ENCODE measurements at places on chromosomes 6 and 20.
A peak's percentile ranks its signal among the peaks of the same experiment; 100 is the strongest.

- peak; percentile 55 for DNase-seq
Measured at GRCh38 chr20:49356676-49357075, 78.8 kb upstream of the ZNFX1 start.

DNA sequence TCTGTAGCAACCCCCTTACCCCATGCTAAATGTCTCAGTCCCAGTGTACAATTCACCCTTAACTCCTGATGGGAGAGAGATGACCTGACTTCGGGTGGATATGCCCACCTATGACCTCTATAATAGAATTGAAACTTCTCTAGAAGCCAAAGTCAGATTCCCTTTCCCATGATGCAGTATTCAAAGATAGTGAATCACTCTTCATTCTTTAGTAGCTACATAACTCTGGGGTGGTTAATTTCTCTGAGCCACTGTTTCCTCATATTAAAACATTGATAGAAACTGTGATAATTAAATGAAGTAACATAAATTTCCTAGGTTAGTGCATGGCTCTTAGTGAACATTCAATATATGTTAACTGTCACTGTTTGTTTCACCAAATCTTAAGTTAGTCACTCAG, 500.4 kb downstream of the COL12A1 start:
- DNase-seq = no peak

DNA sequence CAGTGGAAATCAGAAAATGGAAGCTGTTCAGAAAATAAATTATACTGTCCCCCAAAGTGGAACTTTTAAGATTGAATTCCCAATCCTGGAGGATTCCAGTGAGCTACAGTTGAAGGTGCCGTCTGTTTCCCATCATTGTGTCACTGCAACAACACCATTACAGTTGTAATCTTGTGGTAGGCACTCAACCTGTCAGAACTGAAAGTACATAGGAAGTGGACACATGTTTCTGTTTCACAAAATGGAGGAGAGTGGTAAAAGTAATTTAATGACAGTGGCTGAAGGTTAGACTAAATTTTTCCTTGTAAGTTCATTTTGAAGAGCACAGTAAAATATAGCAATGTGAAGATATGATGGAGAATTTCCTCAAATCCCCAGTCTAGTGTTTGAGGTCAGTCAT, 70.0 kb downstream of the CD109 start:
- DNase-seq = no peak

DNA sequence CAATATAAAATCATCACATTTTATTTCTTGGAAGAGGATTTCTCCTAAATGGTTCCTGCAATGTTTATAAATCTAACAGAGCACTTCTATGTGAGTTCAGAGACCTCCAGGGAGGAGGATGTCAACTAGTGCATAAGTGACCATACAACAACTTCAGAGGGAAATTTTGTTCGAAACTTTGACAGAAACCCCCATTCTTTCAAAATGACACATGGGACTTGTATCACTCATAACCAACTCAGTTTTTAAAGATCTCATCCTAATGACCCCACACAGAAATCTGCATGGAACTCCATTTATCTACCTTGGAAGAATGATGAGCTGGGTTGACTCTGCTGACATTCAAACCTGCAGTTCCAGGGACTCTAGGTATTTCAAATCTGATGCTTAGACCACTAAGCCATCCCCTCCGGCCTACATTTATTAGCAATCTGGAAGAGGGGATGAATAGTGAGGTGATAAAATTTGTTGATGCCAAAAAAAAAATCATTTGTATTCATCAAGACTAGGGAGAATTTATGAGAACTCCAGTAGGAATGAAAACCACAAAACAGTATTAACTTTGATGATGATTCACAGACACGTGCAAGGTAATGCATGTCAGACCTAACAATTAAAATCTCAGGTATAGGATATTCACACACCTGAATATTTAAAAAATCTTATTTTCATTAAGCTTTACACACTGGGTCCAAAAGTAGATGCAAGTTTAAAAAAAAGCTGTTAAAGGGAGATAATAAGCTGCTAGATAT, 153.0 kb downstream of the REV3L start:
- no peak for DNase-seq

DNA sequence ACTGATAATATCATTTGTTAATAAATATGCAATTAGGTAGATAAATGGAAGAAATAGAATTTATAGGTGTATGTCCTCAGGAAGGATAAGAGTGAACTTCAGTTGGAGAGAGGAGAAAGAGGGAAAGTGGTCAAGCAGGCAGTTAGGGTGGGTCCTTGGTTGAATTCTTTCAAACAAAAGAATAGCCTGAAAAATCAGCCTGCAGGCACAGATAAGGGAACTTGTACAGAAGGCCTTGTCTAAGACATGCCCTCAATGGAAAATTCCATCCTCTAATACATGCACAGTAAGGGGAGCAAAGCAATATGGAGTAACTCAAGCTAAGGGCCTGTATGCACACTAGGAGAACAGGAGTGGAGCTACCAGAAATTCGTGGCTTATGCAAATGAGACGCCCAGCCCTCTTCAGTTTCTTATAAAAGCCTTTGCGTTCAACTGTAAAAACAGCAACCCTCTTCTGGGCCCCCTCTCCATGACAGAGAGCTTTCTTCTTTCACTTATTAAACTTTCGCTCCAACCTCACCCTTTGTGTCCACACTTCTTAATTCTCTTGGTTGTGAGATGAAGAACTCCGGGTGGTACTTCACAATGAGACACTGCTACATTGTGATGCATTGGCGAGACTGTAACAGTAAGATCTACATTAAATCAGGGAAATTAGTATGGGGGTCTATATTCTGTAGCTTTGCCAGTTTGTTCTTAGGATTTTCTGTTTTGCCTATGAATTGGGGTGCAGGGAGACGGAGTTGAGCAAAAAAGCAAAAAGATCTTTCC, 147.0 kb downstream of the HS3ST5 start:
- no peak for DNase-seq

- no peak for DNase-seq
Measured at GRCh38 chr6:107695061-107695720, 128.9 kb downstream of the SCML4 start.

DNA sequence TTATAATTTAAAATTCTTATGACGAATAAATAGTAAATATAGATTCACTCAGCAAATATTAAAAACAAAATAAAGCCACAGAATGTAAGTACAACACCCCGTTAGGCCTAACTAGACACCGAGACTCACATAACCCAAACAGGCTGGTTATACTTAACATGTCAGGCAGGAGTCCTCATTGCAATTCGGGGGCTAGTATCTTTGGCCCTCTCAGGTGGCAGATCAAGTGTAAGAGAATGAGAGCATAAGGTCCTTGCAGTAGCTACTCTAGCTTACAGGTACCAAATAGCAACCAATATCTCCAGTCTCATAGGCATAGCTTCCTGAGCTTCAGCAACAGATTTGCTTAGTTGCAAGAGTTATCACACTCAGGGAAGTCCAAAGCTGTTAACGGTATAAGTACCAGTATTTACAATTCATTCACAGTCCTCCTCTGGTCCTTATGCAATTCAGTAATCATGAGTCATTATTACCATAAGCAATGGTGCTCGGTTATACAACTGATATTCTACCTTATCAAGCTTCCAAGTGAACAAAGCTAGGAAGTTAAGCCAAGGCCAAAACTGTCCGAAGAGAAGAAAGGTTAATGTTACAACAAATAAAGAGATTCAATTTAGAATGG, 20.1 kb downstream of the REV3L start:
- no peak for DNase-seq

DNA sequence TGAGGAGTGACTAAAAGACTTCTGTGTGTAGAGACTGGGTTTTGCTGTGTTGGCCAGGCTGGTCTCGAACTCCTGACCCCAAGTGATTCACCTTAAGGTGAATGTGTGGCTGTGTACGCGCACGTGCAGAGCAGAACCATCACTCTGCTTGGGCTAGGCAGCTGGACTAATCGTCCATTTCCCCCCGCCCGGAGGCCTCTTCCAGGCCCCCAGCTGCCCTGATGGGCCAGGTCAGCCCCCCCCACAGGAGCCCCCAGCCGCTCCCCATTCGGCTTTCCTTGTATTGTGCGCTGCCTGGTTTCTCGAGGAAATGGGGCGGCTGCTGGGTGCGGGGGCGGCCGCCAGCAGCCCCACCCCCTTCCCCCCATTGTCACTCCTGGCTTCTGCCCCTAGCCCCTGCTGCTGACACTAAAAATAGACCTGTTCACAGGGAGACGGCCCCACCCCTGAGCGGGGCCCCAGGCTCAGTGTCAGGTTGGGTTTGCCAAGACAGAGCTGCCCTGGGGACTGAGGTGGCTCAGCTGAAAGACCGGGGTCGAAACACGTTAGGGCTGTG, 24.6 kb upstream of the CSNK2A1 start:
- peak; percentile 37 for DNase-seq

DNA sequence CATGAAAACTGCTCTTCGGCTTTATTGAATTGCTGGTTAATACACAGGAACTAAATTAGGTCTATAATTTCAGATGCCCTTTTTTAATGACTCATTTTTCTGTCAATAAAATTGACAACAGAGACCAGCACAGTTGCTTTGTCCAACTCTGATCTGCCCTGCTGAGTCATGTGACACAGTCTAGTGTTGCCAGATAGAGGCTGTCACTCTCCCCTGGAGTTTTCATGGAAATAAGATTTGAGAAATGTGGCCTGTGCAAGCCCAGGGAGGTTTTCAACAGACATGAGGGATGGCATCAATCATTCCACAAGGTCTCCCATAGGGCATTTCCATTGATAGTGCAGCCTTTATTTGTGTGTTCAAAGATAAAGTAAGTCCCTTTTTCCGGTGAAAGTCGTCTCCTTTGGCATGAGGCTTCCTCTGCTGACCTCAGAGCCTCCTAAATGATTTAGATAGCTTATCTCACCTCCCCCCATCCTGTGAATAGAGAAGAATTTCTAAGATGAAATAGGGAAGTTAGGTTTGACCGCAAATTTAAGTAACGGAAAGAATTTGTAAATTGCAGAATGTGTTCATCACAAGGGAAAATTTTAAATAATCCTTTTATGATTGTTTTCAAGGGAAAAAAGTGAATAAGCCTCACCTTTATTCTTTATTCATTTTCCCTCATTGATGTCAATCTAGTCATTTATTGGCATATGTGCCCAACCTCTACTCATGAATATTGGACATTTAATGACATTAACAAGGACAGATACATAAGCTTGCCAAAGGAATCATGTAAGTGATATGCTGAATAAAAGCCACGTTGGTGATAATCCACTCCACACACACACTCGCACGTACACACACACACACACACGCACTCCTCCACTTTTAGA, 277.7 kb downstream of the ADGB start:
- no peak for DNase-seq

DNA sequence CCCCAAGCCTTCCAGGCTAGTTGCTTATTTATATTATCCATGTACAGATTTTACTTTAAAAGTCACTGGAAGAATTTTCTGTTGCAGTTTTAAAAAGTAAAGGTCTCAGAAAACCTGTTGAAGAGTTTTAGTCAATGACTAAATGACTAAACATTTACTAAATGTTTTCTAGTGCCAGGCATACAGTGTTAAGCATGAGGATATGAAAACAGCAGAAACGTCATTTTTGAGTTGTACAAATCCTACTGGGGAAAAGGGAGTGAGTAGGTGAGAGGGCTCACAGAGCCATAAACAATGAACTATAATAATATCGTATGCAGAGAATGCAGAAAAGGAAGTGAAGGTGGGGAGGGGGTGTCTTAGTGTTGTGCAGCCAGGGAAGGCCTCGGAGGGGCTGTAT, 66.3 kb downstream of the MAN1A1 start:
- no peak for DNase-seq

GRCh38 chr6:40386200-40386599, 201.0 kb downstream of the LRFN2 start:
- no peak for DNase-seq

GRCh38 chr20:34431168-34431567, 68.1 kb downstream of the ITCH start:
- no peak for DNase-seq

DNA sequence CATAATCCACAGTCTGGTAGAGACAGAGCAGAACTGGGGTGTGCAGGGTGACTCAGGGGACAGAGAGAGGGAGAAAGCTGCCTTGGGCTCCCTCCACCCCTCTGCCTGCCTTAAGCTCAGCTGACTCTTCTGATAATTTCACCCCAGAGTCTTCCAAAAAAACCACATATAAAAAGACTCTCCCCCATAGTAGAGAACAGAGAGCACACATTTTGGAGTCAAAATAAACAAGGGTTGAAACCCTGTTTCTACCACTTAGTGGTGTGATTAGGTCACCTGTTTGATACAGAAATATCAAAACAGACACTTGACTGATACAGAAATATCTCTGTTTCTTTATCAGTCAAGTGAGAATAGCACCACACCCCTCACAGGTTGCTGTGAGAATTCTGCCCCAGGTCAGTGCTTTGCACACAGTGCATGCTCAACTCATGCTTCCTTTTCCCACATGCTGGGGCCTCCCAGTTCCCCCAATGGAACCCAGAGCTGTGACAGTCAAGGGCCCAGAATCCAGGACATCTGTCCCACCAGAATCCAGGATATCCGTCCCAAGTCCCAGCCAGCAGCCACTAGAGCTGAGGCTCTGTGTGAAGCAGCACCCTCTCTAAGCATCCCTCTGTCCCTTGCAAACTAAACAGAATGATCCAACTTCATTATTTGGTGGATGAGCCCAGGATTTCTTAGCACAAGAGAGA, 1.2 kb downstream of the TREML2 start:
- DNase-seq = no peak

DNA sequence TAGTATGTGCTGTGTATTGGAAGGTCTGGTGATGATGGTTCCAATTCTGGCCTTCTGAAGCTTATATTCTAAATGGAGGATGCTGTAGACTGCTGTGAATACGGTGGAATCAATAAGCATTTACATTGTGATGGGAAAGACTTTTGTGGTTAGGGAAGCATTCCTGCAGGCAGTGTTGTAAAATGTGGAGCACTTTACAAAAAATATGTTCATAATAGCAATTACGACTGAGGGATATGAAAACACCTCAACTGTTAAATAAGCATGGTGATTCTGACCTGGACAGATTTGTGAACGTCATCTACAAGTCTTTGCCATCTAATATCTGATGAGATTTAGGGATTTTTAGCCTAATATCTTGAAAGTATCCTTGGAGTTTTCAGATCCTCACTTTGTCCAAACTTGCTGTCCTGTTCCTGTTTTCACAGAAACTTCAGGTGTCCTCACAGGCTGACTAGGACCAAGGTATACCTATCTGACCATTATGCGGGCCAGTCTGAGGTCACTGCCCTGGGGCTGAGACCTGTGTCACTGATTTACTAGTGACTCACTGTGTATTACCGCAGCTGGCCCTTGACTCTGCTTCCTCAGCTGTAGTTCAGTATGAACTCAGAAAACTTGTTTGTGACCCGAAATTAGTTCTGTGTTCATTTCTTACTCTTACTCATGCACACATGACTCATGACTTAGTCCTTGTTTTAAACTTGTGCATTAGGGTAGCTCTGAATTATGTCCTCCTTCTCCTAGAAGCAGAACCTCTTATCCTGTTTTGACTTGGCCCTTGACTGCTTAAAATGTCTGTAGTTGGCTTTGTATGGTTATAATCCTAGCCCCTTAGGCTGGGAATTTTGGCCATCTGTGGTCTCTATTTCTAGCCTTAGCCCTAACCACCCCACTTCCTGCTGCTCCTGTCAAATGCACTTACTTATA, 343.0 kb downstream of the CDKAL1 start:
- DNase-seq = no peak

- DNase-seq = no peak
Measured at GRCh38 chr6:166406197-166406596, 23.5 kb upstream of the MPC1 start.
